ENCODE measurements at places on chromosomes 7 and 10. TPM values are rescaled to one million over a fixed set of nuclear protein-coding genes. Genes with fewer than 3 reads are reported as not detected.

DNA sequence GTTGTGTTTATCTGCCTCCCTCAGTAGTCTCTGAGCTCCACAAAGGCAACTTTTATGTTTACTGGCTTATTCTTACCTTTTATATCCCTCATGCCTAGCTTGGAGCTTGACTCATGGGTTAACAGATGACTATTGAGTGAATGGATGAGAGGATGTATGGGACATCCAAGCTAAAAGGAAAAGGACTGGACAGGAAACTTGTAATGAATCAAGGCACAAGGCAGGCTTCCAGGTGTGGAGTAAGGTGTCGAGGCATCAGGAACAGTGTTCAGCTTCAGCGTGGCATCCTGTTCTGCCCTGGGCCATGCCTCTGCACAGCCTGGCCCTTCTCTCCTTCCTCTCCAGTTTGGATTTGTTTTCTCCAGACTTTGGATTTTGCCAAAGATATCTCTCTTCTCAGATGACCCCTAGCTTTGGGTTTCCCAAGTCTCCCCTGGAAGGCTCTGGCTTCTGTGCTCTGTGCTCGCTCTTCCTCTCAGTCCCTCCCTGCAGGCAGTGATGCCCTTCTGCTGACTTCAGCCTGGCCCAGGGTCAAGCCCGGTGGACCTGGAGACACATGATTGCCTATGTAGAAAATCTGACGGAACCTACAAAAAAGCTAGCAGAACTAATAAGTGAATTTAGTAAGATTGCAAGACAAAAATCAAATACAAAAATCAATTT lies 367.3 kb downstream of the CXCL12 start:
- DNase-seq: no peak

- no peak for DNase-seq
These were observed 970.2 kb upstream of the CELF2 start for GRCh38 chr10:10047426-10047825.

GRCh38 chr7:24701261-24702235 lies 55.7 kb downstream of the GSDME start:
- no peak for DNase-seq

GRCh38 chr10:9621216-9621615 lies 1396.5 kb upstream of the CELF2 start:
- no peak for DNase-seq

Gene MKI67
- polyA plus RNA-seq: 66.1 TPM

All from left renal cortex interstitium (tissue), 4 donors.